ENCODE measurements at places on chromosomes 3 and 15.

DNA sequence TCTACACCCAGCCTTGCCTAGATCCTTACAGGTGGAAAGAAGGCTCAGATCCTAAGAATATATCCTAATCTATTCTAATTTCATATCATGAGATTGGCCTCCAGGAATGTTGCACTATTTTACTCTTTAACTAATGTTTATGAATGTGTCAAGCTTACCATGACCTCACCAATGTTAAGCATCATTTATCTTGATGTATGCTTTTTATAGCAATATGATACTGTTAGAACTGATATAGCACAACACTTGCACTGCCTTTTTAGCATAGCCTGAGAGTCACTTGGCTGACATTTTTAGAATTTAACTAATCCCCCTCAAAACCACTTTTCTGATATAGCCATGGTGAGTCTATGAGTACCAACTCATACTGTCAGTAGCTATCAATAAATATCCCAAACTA, 191.5 kb upstream of the NR2F2 start:
- no peak for DNase-seq

- DNase-seq: no peak
Observed at GRCh38 chr3:170321321-170322034, 36.0 kb upstream of the SKIL start.

GRCh38 chr3:99626417-99626788, 12.0 kb upstream of the COL8A1 start:
- DNase-seq: no peak

DNA sequence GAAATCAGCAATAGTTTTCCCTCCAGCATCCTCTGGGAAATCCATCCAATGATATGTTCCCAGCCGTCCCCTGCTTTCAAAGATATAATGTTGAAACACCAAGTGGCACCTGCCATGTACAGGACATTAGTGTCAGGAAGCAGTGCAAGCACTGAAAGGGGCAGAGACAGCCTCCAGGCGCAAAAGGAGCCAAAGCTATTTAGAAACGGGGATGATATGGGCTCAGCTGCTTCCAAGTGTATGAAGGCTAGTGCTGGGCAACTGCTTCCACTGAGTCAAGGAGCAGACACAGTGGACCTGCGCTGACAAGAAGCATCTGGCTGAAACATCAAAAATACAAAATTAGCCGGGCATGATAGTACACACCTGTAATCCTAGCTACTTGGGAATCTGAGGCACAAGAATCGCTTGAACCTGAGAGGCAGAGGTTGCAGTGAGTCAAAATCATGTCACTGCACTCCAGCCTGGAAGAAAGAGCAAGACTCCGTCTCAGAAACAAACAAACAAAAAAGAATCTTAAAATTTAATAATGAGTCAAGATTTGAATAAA, 119.7 kb downstream of the AQP9 start:
- DNase-seq: no peak

DNA sequence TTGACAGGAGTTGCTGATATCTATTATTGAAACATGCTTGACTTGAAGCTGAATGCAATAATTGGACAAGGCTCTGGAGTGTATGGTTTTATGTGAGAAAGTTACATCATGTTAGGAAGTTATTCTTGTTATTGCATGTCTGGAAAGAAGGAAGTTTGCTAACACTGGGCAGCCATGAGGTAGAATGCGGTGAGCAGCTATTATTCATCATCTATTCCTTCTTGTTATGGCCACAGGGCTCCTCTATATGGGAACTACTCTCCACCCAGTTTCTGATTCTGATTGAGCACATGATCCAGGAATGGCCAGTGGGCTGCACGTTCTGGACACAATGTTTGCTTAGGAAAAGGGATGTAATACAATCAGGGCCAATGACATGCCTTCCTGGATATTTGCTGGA, 37.8 kb upstream of the SCN5A start:
- DNase-seq: no peak

DNA sequence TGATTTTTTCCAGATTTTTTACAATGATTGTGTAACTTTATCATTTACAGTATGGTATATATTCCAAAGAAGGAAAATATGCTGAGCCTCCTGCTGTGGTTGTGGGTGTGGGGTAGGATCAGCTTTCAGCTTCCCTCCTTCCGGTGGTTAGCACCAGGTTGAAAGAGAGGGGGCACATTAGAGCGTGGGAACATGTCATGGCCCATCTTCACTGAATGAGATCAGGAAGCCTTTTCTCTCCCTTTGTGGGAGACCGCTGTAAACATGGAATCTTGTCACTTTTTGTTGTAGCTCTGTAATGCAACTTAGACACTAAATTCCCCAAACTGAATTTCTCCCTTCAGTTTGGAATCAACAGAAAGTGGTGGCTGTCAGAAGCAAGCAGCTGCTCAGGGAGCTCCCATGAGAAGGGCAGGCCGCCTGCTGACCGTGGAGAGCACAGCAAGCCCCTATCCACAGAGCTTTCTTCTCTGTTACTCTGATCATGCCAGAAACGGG, 86.7 kb upstream of the LIMD1 start:
- DNase-seq: no peak

DNA sequence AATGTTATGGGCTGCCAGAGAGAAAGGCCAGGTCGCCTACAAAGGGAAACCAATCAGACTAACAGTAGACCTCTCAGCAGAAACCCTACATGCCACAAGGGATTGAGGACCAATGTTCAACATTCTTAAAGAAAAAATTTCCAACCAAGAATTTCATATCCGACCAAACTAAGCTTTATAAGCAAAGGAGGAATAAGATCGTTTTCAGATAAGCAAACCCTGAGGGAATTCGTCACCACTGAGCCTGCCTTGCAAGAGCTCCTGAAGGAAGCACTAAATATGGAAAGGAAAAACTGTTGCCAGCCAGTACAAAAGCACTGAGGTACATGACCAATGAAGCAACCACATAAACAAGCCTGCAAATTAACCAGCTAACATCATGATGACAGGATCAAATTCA, 33.1 kb downstream of the PYGO1 start:
- no peak for DNase-seq

- DNase-seq: no peak
Observed at GRCh38 chr3:117774130-117774529, 1064.6 kb downstream of the TUSC7 start.

- DNase-seq: no peak
Observed at GRCh38 chr3:196624067-196624790, 15.3 kb upstream of the NRROS start.

- no peak for DNase-seq
Observed at GRCh38 chr15:74272812-74273211, 36.7 kb downstream of the CCDC33 start.

GRCh38 chr3:27559835-27560234, 75.7 kb upstream of the SLC4A7 start:
- DNase-seq: no peak
